ENCODE measurements at places on chromosomes 16 and 17.

GRCh38 chr17:33142705-33143299 is 150.3 kb downstream of the ASIC2 start:
- no peak for DNase-seq

- DNase-seq, result no peak
Measured at GRCh38 chr17:65670667-65671371, 109.4 kb upstream of the AXIN2 start.

GRCh38 chr16:19450186-19450585 is 32.5 kb downstream of the TMC5 start:
- DNase-seq, result no peak

DNA sequence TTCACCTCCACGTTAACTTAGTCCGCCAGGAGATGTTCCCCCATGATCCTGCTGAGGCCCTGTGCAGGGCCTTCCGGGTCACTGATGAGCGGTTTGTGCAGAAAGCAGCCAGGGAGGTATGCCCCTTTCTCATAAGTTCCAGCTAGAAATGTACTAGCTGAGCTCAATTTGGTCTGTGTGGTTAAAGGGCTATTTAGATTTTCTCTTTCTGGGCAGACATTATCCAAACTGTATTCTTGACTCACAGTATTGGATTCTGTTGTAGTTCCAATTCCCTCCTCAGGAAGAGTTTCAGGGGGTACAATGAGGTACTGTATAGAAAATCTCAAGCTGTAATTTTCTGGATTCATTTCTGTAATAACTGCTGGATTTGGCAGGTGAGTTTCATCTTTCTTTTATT is 137.1 kb downstream of the TRIM37 start:
- DNase-seq, result no peak

- DNase-seq, result no peak
Measured at GRCh38 chr16:56204816-56205215, 13.5 kb downstream of the GNAO1 start.

DNA sequence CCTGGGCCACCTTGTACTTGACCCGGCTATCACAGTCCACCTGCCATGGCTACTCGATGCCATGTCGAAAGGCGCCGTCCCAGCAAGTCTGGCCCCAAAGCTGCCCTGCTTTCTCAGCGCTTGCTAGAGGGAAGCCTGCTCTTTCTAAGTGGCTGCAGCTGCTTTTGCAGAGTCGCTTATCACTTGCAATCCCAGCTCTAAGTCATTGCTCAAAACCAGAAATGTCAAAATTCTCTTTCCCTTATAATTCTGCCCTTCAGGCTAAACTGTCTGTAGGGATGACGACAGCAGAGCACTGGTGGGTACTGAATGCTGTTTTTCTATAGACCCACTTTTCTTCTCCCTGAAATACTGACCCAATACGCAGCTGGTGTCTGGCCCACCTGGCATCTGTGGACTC is 184.2 kb downstream of the ENGASE start:
- DNase-seq, result no peak

GRCh38 chr17:77628035-77628434 is 330.5 kb upstream of the TNRC6C start:
- DNase-seq, result no peak

DNA sequence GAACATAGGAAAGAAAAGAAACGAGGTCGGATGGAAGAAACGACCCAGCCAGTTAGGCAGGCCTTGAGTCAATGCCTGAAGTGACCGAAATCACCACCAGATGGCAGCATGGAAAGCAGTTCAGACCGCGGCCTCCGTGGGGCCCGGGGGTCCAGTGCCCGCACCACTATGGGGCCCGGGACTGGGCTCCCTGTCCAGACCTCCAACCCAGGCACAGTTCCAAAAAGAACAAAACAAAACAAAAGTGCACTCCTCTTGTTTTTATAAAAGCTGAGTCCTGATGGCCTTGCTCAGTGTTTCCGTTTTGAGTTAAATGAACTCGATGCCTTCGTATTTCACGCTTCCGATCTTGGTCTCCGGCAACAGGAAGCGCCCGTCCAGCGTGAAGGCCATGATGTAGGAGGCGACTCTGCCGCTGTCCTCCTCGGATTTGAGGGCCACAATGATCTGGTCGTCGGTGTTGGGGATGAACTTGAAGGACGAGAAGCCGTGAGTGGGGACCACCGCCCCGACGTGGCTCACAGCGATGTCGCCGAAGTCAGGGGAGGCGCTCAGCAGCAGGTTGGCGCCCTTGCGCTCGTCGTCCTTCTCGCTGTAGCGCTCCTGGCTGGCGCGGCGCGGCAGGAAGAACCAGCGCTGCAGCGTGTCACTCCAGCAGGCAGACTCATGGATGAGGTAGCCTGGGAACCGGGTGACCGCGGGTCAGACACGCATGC is 13.7 kb upstream of the LGALS3BP start:
- DNase-seq, result peak; percentile 19

- DNase-seq, result no peak
Measured at GRCh38 chr16:578870-579405, 9.2 kb downstream of the PIGQ start.

DNA sequence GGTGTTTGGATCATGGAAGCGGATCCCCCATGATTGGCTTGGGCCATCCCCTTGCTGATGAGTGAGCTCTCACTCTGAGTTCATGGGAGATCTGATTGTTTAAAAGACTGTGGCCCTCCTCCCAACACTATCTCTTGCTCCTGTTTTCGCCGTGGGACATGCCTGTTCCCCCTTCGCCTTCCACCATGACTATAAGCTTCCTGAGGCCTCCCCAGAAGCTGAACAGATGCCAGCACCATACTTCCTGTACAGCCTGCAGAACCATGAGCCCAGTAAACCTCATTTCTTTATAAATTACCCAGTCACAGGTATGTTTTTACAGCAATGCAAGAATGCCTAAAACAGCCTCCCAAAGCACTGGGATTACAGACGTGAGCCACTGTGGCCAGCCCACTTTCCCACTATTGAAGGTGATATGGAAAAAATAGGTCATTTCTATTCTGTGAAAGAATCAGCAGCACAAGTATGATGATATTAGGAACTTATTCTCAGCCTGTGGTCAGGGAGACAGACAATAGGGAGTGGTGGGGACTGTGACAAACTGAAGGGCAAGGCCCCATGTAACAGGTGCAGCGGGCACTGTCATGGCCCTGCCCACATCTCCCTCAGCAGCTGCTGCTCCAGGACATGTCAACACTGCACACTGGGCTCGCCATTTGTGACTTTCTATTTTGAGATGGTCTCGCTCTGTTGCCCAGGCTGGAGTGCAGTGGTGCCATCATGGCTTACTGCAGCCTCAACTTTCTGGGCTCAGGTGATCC is 33.7 kb upstream of the LITAF start:
- DNase-seq, result no peak

DNA sequence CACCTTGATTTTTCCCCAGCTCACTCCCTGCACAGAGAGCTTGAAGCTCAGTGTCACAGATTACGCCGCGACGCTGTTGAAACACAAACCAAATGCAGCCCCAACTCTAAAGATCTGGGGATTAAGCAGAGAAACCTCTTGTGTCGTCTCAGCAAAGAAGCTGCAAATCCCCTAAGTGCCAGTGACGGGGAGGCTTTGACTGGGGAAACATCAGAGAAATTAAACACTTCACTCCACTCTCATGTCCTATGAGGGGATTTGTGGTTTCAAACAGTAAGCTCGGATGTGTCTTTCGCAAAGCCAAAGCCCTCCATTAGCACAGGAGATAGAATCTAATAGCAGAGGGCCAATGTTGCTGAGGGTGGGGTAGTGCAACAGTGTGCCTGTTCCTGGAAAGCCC is 233.7 kb downstream of the HS3ST4 start:
- no peak for DNase-seq

DNA sequence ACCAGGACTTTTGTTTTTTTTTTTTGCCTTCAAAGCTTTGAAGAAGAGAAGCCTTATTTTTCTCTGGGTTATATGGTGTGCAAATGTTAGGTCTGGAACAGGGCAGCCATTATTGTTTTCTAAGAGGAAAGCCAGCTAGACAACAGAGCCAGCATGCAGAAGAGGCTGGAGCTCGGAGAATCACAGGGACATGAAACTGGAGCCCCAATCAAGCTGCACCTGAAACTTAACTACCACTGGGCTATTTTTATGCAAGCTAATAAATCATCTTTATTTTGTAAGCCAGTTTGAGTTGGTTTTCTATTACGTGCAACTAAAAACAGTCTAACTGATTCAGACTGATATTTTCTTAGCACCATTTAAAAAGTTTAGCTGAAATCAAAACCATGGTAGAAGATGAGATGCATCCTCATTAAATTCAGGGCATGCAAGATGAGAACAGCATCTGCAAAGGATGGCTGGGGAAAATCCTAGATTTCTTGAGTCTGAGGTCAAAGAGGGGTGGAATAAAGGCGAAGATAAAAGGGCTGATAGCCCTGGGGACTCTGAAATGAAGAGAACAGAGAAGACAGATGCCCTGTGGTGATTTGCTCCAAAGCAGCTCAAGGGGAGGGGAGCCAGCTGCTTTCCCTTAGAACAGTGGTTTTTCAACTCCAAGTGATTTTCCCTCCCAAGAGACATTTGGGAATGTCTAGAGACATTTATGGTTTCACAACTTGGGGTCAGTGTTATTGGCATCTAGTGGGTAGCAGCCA is 177.1 kb upstream of the WSCD1 start:
- no peak for DNase-seq

GRCh38 chr16:89015271-89015859 is 38.4 kb upstream of the CBFA2T3 start:
- DNase-seq, result no peak

DNA sequence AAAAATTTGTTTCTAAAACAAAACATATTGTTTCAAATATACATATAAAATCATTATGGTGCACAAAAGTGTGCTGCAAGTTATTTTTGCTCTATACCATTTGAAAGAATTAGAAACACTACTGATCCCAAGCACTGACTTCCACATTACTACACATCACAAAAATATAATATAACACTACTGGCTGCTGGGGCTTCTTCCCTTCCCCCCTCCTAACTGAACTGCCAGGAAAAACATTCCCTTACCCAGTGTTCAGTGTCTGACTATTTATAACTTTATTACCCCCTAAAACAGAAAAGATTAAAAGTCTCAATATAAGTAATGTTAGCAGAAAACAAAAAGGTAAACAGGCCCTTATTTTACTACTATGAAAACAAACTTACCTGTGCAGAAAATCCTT is 36.9 kb downstream of the GPATCH8 start:
- no peak for DNase-seq

GRCh38 chr16:72092832-72093447 is 480 bp downstream of the TXNL4B start:
- DNase-seq, result no peak

DNA sequence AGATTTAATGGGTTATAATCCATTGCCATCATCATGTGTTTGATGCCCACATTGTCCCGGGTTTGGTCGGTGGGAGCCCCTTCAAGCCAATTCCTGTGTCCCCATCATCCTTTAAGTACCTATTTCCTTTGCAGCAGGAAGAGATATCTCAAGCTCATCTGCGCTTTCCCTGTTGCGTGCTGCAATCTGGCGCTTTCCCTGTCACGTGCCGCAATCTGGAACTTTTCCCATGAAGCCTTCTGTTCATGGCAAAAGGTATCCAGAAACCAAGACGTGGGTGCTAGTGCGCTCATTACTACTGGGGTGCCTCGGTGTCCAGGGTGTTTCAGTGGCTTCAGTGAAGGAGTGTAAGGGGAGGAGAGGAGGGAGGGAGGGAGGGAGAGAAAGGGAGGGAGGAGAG is 174.6 kb upstream of the ZNF469 start:
- no peak for DNase-seq

GRCh38 chr17:78824240-78824639 is 16.4 kb downstream of the USP36 start:
- DNase-seq, result no peak

DNA sequence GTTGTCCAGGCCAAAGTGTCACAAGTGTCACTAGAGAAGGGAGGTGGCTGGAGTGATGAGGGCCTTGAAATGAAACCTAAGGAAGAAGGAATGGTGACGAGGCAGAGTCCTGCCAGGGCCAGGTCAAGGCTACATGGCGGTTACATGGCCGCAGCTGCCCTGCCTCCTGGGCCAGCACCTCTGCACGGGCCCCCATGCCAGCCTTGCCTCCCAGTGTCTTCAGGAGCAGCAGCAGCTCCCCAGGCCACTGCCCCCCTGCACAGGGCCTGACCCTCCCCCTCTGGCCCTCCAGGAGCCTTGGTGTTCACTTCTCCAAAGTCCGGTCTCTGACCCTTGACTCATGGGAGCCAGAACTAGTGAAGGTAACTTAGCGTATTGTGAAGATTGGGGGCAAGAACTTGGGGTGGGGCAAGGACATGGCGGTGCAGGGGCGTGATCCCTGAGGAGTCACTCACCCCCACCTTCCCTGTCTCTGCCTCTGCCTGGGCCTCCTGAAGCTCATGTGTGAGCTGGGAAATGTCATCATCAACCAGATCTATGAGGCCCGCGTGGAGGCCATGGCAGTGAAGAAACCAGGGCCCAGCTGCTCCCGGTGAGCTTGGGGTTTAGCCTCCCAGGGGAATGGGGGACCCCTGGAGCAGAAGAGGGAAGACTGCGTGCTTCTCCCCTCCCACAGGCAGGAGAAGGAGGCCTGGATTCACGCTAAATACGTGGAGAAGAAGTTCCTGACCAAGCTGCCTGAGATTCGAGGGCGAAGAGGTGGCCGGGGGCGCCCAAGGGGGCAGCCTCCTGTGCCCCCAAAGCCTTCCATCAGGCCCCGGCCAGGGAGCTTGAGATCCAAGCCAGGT is 4.1 kb upstream of the KCTD11 start:
- DNase-seq, result no peak

DNA sequence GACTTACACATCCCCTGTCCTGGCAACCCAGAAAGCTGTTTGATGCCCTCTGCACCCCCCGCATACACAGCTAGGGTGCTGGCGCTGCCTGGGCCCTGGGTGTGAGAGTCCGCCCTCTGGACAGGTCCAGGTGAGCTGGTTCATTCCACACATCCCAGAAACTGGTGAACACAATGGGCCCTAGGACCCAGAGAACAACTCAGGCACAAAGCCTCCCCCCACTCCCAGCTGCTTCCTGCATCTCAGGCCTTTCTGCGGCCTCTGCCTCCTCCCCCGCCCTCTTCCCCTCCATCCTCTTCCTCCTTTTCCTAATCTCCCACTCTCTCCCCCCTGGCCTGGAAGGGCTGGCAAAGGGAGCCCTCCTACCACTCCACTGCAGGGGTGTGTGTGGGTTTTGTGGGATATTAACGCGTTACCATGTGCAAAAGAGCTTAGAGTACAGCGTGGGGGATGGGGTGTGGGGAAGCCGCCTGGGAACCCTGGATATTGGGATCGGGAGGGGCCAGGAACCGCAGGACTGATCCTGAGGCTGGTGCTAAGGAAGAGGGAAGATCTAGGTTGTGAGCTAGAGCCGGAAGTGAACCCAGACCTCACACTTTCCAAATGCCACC is 1.6 kb upstream of the PPP1R9B start:
- peak; percentile 77 for DNase-seq

GRCh38 chr17:67481808-67482207 is 104.7 kb downstream of the PITPNC1 start:
- no peak for DNase-seq

- no peak for DNase-seq
Measured at GRCh38 chr16:81798311-81799137, 19.4 kb downstream of the PLCG2 start.

DNA sequence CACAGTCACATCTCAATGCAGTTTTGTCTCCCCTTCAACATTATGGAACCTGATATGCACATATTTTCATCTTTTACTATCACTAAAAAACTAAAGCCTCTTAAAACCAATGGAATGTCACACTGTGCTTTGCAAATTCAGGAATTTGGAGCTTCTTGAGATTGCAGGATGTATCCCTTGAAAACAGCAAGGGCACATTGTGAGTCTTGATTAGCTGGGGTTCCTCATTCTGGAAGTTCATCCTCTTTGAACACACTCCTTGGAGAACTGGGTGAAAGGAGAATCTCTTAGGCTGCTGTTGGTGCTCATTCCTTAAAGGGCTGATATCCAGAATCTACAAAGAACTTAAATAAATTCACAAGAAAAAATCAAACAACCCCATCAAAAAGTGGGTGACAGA is 21.1 kb upstream of the MYOCD start:
- no peak for DNase-seq
